ENCODE measurements at places on chromosomes 11 and 22.

- DNase-seq: peak; percentile 30
Measured at GRCh38 chr22:35582861-35583670, 34.1 kb downstream of the MB start.

DNA sequence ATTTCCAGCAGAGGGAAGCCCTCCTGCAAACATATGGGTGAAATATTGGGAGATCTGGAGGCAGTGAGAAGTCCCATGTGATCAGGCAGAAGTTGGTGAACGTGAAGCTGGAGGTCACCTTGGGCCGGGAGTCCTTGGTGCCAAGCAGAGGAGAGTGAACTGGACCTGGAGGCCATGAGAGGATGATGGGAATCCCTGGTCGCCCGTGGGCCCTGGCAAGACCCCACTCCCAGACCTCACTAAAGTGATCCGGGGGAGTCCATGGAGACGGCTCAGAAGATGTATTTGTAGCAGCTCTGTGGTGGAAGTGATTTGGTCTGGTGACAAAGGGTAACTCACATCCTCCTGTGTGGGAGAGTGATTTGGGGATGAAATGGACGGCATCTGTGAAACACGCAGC lies 71.0 kb downstream of the ARHGAP8 start:
- DNase-seq: no peak

DNA sequence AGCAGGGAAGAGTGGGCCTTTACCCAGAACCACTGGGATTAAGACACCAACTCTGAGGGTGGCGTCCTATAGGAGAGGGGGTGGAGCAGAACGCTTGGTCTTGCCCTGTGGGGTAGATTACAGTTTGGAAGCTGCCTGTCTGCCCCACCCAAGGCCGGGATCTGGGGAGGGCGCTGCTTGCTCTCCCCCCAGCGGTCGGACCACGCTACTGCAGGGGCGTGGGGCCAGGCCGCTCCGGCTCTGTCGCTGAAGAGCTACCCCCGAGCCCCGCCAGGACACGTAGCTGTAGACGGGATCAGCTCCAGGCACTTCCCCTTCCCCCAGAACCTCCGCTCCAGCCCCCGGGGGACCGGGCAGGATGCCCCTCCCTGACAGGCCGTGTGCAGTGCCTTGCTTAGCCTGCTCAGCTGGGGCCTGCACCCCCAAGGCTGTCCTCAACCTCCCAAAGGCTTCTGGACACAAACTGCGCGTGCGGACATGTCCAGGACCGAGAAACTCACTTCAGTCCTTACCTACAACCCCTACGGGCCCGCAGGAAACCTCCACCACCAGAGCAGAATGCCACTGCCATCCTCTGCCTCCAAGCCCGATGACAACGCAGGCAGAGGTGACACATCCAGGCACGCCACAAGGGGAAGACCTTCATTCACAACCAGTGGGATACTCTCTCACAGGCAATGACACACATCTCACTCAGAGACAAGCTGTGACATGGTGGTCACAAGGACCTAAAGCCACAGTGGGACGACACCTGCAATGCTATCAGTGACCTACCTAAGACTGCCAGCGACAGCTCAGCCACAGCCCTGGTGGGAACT lies 3.6 kb downstream of the AHNAK start:
- DNase-seq: peak; percentile 62

DNA sequence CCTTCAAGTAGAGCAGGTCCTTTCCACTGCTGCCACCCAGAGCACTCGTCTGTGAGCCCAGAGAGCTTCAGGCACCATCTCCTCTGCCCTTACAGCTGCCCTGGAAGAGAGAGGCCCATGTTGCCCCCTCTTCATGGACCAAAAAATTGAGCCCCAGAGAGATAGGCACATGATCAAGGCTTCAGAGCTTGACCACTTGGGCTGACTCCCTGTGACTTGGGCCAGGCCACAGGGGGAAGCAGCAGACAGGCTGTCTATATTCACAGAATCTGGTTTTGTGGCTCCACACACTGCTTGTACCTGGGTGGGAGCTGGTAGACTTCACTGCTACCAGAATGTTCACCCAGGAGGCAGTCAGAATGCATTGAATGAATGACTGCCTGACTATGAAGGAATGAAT lies 58.2 kb downstream of the SMIM38 start:
- no peak for DNase-seq

DNA sequence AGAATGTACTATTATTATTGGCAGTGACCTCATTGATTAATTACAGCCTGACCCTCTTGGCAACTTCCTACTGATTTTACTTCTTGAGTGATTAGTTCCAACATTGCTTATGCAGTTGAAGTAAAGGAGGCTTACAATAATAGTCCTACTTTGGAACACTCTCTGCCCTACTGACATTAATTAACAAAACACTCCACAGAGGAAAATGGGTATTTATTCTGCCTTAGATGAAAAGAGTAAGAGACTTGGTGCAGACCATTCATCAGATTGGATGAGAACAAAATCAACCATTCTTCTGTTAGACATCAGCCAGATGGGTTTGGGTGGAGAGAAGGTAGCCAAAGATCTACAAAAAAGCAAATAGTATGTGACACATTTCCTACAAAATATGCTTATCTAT lies 363.8 kb downstream of the FAT3 start:
- DNase-seq: no peak

DNA sequence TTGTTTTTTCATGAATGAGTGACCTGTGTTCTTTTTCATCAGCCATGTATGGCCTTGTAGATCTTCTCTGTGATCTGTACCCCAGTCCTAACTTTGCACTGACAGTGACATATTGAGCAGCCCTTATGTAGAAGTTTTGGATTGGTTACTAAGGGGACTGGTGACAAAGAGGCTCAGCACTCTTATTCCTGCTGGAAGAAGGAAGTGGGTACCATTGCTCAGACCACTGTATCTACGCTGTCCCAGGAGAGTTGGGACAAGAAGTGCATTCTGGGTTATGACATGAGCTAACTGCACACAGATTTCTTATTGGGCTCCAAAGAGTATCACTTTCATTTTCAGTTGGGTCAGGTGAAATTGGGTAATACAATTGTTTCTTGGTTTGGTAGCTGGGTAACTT lies 107.8 kb upstream of the RASSF10 start:
- no peak for DNase-seq

DNA sequence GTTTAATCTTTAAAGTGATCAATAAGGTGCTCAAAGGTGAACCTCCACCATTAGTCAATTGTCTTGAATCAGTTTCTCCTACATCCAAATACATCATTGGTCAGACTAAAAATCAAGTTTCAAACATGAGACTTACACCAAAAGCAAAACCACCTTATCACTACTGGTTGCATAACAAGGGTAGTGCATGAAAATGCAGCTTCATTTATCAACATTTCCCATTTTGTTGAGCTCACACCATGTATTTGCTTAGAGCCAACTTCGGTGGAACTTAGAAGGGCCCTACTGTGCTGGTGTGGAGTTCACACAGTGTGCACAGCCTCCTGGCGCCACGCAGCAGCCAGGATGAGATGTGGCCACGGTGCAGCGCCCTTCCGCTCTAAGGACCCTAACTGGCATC lies 23.1 kb upstream of the PHLDA2 start:
- DNase-seq: no peak

DNA sequence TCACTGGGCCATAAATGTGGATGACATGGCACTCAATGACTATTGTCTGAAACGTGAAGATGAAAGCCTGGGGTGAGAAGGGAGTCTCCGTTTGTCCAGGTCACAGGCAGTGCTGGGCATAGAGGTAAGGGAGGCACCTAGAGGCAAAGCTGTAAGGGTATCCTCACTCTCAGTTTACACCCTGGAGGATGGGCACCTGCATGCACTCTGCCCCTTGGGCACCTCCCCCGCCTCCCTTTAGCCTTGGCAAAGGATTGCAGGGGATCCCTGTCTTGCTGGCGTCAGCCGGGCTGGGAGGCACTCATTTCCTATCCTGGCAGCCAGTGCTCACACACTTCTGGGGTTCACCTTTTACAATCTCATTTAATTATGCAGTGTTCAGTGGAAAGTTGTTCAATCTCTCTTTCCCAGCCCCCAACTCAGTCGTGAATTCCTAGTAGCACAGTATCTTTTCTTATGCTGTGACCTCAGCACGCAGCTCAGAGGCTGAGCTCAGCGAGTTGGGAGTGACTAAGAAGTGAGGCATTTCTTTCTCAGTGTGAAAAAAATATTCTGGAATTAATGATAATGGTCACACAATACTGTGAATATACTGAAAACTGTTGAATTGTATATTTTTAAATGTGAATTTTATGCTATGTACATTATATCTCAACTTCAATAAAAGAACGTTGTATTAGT lies 866.6 kb downstream of the BRD1 start:
- no peak for DNase-seq

DNA sequence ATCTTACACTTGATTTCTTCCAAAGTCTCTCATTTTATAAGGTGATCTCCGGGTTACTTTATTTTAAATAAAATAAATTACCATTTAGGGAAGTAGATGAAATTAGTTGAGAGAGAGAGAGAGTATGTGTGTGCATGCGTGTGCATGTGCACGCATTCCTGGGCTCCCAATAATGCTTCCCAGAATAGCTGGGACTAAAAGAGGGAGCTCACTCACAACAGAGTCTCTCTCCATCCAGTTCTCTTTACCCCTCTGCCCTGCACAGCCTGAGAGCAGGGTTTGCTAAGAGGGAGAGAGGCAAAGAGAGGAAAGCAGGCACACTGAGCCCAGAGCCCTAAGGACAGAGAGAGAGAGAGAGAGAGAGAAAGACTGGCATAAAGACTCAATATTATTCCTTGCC lies 11.3 kb upstream of the TRIM44 start:
- no peak for DNase-seq

GRCh38 chr11:100546714-100547113 lies 140.4 kb upstream of the ARHGAP42 start:
- no peak for DNase-seq
